ENCODE measurements at places on chromosomes 16 and 17. TPM values are rescaled to one million over a fixed set of nuclear protein-coding genes. Genes with fewer than 3 reads are reported as not detected.

DNA sequence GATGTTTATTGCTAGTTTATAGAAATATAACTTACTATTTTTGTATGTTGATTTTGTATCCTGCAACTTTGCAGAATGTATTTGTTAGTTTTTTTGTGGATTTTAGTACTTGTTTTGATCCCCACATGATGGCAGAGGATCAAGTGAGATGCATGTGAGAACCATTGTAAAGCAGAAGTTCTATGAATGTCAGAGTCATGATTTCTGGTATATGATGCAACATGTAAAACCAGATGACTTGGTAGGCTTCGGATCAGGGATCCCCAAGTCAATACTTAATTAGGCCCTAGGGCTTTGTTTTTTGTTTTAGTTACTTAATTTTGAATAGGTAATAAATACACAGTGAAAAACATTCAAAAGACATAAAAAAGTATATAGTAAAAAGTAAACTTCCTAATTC lies 45.8 kb downstream of the ESRP2 start:
- DNase-seq, result no peak

DNA sequence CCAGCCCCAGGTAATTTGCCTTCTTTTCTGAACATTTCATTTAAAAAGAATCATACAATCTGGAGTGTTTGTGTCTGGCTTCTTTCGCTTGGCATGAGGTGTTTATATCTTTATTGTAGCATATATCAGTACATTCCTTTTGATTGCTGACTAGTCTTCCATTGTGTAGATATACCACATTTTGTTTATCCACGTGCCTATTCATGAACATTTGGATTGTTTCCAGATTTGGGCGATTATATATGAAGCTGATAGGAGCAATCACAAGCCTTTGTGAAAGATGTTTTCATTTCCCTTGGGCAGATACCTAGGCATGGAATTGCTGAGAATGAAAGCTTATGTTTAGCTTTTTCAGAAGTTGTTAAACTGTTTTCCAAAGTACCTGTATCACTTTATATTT lies 120.3 kb downstream of the AATF start:
- no peak for DNase-seq

DNA sequence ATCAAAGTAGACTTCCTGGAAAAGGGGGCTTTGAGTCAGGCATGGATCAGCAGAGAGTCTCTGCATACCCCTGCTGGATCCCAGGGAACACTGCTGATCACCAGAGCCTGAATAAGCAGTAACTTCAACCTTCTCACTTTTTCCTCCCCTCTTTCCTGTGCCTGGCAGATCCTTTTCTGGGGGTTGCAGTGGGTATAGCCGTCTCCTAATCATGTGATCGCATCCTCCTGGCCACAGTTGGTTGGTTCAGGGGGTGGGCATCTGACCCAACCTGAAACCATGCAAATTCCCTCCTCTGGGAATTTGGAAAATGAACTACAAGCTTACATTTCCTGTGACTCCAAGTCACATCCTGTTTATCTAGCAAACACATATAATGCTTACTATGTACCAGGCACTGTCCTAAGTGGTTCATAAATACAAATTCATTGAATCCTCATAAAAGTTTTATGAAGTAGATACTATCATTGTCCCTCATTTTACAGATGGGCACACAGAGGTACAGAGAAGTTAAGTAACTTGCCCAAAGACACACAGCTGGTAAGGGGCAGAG lies 120.3 kb downstream of the AXIN2 start:
- no peak for DNase-seq

GRCh38 chr17:62630365-62631085 lies 3.1 kb downstream of the MRC2 start:
- no peak for DNase-seq

DNA sequence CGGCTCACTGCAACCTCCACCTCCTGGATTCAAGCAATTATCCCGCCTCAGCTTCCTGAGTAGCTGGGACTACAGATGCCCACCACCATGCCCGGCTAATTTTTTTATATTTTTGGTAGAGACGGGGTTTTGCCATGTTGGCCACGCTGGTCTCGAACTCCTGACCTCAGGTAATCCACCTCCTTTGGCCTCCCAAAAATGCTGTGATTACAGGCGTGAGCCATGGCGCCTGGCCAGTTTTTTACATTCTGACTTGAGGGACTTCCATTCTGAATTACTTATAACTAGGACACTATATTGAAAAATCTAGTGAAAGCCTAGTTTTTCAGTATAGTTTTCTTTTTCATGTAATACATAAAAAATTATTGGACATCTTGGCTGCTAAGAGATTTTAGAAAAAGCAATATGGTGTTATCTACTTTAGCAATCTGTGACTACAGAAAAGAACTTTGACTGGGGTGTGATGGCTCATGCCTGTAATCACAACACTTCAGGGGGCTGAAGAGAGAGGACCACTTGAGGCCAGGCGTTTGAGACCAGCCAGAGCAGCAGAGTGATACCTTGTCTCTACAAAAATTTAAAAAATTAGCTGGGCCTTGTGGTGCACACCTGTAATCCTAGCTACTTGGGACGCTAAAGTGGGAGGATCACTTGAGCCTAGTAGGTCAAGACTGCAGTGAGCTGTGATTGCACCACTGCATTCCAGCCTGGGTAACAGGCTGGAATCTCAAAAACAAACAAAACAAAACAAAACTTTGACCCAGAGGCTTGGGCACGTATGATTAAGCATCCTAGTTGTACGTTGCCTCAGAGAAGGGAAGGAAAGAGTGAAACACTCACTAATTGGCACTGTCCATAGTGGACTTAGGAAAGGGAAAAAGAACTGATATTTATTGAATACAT lies 26.8 kb upstream of the GOSR1 start:
- DNase-seq, result no peak

RHBDL3 gene
- polyA plus RNA-seq, result 1.8 TPM

- DNase-seq, result no peak
Measured at GRCh38 chr17:48515925-48516900, 14.6 kb downstream of the HOXB1 start.

- DNase-seq, result no peak
Measured at GRCh38 chr17:72510351-72511016, 389.7 kb downstream of the SOX9 start.

CDRT15L2 gene
- not detected for polyA plus RNA-seq

- no peak for DNase-seq
Measured at GRCh38 chr17:12431188-12431587, 234.5 kb upstream of the MYOCD start.

All from renal pelvis (tissue), 12 donors.